ENCODE measurements at places on chromosomes 3 and 15.

- DNase-seq: no peak
These were observed 219.5 kb upstream of the CBLB start for GRCh38 chr3:106088304-106088703.

DNA sequence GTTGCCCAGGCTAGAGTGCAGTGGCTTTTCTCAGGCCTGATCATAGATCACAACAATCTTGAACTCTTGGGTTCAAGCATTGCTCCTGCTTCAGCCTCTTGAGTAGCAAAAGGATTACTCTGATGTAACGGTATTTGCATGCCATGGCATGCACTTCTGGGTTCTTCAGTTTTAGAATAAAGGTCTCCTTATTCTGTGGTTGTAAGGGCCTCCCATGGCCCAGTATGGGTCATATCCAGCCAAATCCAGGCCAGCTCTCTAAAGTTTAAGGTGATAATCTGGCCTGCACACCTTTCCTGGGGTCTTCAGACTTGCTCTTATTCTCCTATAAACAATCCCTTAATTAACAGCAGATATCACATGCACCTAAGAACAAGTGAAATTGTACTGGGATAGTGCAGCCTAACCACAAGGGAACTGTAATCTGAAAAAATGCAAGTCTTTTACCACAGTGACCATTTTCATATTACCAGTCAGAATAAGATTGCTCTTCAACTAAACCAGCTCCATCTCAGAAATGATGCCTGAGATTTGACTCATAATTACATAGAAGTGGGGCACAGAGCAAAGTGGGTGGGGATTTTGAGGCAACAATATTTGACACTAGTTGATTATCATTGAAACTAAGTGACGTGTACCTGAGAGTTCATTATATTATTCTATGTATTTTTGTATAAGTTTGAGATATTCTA is 25.4 kb downstream of the COMMD2 start:
- no peak for DNase-seq

DNA sequence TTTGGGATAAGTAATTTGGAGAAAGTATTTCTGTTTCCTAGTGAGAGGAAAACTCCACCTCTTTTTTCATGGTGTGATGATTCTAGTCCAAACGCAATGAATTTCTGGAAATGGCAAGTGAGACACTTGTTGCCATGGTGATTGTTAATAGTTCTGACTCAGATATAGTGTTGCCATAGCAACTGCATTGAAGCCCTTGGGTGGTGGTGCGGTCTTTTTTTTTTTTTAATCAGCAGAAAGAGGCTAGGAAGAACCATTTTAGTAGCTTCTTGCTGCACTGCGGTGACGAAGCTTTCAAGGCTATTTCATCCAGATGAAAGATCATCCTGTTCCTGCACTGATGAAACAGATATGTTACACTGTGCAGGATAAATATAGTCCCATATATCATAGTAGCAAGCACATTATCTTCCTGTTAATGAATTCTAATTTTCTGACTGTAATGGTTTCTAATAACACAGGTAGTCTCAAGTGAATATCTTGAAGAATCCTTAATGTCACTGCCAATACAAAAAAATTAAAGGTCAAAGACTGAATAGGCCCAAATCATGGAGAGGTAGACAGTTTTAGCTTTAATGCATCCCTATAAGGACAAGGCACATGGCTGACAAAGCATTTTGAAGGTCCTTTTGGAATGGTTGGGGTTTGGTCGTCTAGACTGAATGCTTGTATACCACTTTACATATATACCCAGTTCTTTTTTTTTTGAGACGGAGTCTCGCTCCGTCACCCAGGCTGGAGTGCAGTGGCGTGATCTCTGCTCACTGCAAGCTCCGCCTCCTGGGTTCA is 125.1 kb upstream of the ZBTB20 start:
- DNase-seq: no peak

GRCh38 chr3:177946936-177947335 is 589.3 kb upstream of the KCNMB2 start:
- no peak for DNase-seq

- peak; percentile 83 for DNase-seq
These were observed 81.3 kb upstream of the ZBED2 start for GRCh38 chr3:111676211-111677006.

GRCh38 chr3:10926256-10926810 is 66.2 kb upstream of the SLC6A1 start:
- no peak for DNase-seq

GRCh38 chr3:131658771-131659170 is 156.0 kb upstream of the MRPL3 start:
- no peak for DNase-seq

GRCh38 chr3:191257286-191257685 is 58.2 kb downstream of the OSTN start:
- DNase-seq: no peak

- DNase-seq: no peak
These were observed 56.4 kb downstream of the LSAMP start for GRCh38 chr3:116388867-116389385.

DNA sequence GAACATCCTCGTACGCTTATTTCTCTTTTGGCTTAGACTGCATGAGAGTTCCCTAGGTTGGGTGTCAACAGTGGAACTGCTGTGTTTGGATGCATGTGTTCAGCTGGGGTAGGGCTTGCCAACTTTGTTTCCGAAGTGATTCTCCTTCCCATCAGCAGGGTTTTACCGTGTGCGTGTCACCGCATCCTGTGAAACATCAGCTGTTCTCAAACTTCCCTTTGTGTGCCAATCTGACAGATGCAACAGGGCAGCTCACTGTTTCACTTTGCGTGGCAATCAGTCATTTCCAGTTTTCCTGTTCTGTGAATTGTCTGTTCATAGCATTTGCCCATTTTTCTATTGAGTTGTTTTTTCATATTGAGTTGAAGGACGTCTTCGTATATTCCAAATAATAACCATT is 218.8 kb downstream of the VPS13C start:
- no peak for DNase-seq

- DNase-seq: no peak
These were observed 8.3 kb downstream of the ARL14 start for GRCh38 chr3:160685144-160685766.

DNA sequence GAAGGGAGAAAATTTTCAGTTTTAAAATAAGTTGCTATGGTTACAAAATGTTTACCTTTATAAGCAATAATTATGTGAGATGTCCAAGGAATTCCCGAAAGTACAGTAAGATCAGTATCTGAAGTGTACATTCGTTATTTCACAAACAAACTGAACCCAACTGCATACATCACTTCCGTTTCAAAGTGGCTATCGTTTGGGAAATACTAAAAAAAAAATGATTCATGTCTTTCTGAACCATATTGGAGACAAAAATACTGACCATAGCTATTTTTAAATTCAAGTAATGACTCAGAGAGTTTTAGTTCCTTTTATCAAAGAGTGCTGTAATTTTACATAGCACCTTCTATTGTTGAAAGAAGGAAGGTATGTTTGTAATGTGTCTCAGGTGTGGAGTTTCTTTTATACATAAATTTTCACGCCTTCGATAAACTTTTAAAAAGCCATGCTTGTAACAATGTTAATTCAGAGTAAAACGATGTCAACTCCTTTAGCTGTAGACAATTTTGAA is 8.0 kb upstream of the ANKRD28 start:
- DNase-seq: no peak

DNA sequence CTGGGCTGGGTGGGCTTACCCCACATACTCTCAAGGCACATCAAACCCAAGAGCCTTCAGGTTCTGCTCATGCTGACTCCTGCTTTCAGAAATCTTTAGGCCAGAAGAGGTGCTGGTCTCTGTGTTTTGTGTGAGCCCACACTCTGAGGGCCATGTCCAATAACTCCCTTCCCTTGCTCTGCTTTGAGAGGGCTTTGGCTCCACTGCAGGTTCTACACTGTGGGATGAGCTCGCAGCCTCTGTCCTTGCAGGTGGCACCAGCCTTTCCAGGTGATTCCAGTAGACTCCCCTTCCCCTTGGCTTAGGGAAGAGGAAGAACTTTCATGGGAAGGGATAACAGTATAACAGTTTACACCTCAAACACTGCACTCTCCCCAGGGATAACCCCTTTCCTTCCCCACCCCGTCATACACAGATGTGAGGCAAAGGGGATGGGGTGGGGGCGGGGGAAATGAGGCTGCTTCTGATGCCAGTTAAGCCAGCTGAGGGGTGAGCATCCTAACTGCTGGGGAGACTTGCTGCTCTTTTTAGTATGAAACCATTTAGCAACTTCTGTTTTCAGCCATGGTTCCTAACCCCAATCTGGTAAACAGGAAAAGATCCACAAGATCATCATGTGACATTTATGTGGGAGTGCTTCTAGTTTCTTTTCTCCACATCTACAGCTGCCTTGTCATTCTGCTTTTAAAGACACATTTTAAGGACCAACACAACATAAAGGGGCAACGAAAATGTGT is 262.4 kb downstream of the SLC9A9 start:
- no peak for DNase-seq

DNA sequence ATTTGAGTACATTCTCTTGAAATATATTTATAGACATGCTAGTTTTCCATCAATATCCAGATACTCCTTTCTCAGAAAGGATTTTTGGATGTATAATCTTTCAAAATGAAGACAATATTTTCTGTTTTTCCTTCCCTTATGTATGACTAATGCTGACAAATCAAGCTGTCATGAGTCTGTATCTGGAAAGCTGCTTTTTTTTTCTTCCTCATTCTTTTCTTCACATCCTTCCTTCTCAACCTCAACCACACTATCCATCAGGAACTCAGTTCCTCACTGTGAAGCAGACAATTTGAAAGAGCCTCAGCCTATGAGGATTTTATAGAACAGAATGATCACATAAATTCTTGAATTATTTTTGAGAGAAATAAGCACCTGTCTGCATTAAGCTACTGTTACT is 335.9 kb upstream of the EPHA6 start:
- DNase-seq: no peak

DNA sequence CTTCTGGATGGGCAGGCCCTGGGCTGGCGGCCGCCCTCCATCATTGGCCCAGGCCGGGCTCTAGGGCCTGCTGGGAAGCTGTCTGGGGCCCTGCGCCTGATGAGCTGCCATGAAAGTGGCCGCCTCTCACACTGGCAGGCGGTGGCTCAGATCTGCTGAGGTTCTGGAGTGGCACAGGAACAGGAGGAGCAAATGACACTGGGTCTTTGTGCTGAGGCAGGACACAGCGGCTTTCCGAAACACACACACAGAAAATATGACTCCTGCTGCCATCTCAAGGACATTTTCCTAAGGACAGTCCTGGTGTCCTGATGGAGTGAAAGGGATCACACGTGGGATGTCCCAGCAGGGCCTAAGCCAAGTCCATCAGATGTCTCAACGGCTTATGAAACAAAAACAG is 103.5 kb downstream of the NUP210 start:
- DNase-seq: no peak

DNA sequence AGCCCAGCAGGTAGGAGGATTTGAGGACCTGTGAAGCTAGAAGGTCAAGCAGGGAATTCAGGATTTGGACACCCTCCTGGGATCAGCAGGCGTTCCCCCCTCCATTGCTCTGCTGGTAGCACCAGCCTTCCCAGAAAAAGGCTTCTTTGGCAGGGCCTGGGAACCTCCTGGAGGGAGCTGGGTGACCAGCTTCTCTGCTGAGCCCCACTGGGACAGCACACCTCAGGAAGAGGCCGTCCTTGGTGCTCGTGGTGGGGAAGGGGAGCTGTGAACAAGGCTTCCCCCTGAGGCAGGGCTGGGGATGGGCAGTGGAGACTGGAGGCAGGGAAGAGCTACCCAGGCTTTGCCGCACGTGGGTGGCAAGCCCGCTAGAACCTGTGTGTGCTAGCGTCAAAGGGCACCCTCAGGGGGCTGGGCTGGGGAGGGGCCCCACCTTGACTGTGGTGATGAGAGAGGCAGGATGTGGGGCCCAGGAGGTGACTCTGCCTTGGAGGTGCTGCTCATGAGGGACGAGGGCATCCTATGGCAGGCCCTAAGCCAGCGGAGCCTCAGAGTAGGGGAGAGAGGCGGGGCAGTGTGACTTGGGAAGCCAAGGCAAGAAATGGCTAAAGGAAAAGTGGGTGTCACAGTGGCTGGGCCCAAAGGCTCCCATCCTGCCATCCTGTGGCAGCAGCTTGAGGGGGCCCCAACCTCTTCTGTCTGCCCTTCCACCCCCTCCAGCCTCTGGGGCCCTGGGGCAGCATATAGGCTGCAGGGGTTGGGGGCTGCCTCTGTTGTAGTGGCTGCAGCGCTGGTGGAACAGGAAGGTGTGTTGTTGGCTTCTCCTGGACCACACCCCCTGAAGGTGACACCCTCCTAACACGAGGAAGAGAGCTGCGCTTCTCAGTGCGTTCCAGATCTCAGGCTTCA is 20.7 kb downstream of the KLF13 start:
- no peak for DNase-seq

- DNase-seq: no peak
These were observed 12.6 kb downstream of the SLC12A6 start for GRCh38 chr15:34324933-34325332.

- peak; percentile 86 for DNase-seq
These were observed 58.6 kb upstream of the CCDC80 start for GRCh38 chr3:112699436-112699978.

- DNase-seq: no peak
These were observed 890 bp upstream of the ADIPOQ start for GRCh38 chr3:186841620-186842019.

- DNase-seq: no peak
These were observed 37.5 kb downstream of the TSPAN3 start for GRCh38 chr15:77033417-77033728.

GRCh38 chr3:181534781-181535221 is 176.9 kb upstream of the SOX2 start:
- DNase-seq: no peak

DNA sequence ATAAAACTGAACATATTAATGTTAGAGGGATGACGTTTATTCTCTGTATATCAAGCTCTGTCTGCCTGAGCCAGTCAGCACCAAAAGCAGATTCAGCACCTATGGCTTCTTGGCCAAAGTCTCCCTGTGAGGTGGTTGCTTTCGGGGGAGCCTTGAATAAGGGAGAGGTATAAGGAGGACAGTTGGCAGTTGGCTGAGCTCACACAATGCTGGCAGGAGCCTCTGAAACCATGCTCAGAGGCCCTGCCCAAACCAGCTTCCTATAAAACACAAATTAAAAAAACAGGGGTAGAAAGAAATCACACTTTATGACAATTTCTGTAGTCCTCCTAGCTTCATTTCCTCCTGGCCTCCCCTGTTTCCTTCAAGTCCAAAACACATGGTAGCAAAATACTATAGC is 18.8 kb downstream of the ARHGEF3 start:
- DNase-seq: no peak

- no peak for DNase-seq
These were observed 644.6 kb downstream of the CADM2 start for GRCh38 chr3:85603378-85603777.

GRCh38 chr15:84402856-84403608 is 167.5 kb downstream of the GOLGA6L4 start:
- DNase-seq: no peak

DNA sequence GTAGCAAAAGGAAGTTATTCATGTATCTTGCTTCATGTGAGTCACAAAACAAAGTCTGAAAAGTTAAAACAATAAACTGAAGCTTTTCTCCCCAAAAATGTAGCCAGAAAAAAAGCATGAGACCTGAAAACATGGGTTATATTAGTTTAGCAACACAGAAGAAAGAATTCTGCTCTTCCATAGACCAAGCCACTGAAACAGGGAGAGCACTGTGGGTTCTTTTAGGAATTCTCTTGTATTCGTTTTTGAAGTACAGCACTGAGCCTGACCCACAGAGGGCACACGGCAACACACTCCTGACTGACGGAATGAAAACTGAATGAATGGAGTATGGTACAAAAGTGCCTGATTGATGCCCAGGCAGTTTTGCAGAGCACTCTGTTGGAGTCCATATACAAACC is 66.6 kb downstream of the TM4SF4 start:
- DNase-seq: no peak

- no peak for DNase-seq
These were observed 160.8 kb upstream of the TLE3 start for GRCh38 chr15:70258369-70259027.

GRCh38 chr15:64502151-64502550 is 41.8 kb downstream of the ZNF609 start:
- DNase-seq: no peak

GRCh38 chr3:135473449-135473848 is 492.1 kb upstream of the PPP2R3A start:
- no peak for DNase-seq
